AG10803 (cell line): ENCODE measurements at places on chromosomes 3 and 15.

- DNase-seq: no peak
Measured at GRCh38 chr3:16999161-16999560, 114.4 kb downstream of the PLCL2 start.

- DNase-seq: no peak
Measured at GRCh38 chr15:76366714-76367113, 30.1 kb downstream of the ISL2 start.

- peak; percentile 5 for DNase-seq
Measured at GRCh38 chr15:98289747-98290146, 329.2 kb downstream of the ARRDC4 start.

- DNase-seq: peak; percentile 84
Measured at GRCh38 chr3:12750223-12750622, 8.8 kb downstream of the TMEM40 start.

- no peak for DNase-seq
Measured at GRCh38 chr15:59686389-59686788, 2.7 kb downstream of the BNIP2 start.

GRCh38 chr3:61005591-61005990, 245.7 kb downstream of the FHIT start:
- no peak for DNase-seq

DNA sequence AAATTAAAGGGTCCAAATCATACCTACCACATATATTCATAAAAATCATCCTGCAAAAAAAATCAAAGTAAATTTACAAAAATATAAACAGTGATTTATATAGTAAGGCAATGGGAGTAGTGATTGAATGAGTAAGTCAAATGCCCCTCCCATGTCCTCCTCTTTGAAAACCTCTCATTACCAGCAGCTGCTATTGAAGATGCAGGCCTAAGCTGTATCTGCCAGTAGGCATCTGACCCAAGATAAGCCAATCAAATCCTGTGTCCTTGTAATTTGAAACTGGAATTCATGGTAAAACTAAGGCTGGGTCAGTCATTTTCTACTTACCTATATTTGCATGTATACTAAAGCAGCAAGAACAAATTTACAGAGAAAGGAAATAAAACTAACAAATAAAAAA, 60.4 kb upstream of the POU1F1 start:
- no peak for DNase-seq

GRCh38 chr3:39107388-39108199, at the start of the genes GORASP1 and TTC21A:
GORASP1 (minus strand) TSS chr3:39107627; CDS start chr3:39107541, 86 bp downstream.
TTC21A (plus strand) TSS chr3:39107680; CDS start chr3:39107838, 158 bp downstream.
- DNase-seq: peak; percentile 86

DNA sequence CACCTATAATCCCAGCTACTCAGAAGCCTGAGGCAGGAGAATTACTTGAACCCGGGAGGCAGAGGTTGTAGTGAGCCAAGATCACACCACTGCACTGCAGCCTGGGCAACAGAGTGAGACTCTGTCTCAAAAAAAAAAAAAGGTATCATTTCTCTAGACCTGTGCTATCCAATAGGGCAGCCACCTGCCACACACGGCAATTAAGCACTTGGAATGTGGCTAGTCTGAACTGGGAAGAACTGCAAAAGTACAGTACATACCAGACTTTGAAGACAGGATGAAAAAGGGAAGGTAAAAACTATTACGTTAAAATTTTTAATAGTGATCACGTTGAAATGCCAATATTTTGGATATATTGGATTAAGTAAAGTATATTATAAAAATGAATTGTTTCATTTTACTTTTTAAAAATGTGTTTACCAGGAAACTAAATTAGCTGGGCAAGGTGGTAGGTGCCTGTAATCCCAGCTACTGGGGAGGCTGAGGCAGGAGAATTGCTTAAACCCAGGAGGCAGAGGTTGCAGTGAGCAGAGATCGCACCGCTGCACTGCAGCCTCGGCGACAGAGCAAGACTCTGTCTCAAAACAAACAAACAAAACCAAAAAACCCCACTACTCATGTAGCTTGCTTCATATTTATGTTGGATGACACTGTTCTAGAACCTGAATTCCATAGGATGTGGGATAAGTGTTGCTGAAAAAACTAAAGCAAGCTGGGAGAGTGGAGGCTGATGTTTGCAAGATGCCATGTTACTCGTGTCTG, 2.3 kb downstream of the CYP8B1 start:
- no peak for DNase-seq

GRCh38 chr15:78211189-78211921, 23.0 kb downstream of the ACSBG1 start:
- no peak for DNase-seq

DNA sequence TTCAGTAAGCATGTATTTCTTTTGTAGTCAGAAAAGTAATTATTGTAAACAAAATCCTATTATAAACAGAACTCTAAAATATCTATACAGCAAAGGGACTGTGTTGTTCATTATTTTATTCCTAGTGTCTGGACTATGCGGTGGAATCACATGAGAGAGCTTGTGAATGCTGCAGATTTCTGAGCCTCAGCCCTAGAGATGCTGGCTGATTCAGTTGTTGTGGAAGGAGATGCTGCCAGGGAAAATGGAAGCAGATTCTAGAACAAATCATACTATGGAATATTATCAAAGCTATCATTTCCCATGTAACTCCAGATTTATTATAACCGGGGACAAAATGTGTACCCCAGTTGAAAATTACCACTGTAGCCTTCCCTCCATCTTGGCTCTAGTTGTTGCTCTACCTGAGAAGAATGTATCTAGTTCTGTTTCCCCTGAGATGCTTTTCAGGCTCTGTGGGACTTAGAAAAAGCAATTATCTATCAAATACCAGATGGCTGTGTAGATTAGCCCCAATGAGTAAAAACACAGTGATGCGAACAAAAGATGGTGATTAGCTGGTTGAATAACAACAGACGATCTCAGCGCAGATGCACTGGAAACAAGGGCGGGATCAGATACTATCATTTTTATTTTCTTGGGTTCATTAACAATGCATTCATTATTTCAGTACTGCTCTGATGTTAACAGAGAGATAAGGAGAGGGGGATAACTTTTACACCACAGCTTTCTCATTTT, 131.3 kb downstream of the TMEM108 start:
- no peak for DNase-seq

- DNase-seq: no peak
Measured at GRCh38 chr3:70256566-70256965, 55.9 kb downstream of the MDFIC2 start.

GRCh38 chr15:82309802-82310201, 39.5 kb downstream of the GOLGA6L10 start:
- DNase-seq: no peak

DNA sequence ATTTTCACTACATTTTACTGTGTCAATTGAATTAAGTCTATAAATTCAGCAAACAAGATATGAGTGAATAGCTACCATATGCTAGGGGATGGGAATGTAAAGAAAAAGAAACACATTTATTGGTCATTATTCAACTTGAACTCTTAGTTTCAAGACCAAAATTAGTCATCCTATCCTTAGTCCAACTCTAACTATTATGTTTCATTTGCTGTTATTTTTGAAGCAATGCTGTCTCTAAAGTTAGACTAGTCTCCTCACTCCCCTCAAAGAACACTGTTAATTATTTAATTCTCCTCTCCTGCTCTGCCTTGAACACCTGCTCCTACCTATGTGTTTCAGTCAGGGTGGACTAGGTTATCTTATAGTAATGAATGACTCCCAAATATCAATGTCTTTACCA, 920.9 kb downstream of the TUSC7 start:
- no peak for DNase-seq

DNA sequence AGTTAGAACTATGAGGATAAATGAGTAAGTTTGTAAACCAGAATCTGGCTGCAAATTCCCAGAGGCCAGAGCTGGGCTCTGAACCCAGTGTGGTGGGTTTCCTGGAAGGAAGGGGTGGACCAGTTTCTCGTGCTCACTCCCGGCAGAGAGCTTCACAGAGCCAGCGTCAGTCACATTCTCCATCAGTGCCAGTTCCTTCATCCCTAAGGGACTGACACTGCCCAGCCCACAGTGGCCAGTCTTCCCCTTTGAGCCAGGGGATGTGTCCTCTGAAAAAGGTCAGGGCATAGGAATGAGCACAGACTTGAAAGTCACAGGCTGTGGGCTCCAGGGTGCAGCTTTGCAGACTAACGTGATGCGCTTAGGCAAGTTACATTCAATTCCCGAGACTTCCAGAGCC, 135.8 kb upstream of the HACD2 start:
- no peak for DNase-seq

DNA sequence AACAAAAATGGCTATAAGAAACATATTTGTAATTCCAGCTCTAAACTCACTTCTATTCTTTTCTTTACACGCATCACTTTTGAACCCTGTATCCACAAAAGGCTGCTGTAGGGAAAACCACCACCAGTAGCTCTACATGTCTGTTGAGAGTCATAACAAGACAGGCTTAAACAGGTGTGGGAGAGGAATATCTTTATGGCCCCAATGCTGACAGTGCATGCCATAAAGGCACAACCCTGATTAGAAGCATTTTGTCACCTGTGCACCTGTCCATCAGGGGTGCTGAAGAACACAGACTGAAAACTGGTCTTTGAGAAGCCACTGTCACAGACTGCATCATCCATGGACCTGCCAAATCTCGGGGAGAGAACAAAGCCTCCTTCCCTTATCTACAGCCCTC, 11.6 kb upstream of the CSPG5 start:
- DNase-seq: no peak

GRCh38 chr3:163315786-163316185, 1762.5 kb downstream of the SI start:
- no peak for DNase-seq

GRCh38 chr3:157807280-157807679, 298.9 kb downstream of the SHOX2 start:
- DNase-seq: peak; percentile 47
